ENCODE measurements at places on chromosomes 4 and X.

GRCh38 chr4:144655491-144655890 is 9.5 kb downstream of the HHIP start:
- no peak for DNase-seq

DNA sequence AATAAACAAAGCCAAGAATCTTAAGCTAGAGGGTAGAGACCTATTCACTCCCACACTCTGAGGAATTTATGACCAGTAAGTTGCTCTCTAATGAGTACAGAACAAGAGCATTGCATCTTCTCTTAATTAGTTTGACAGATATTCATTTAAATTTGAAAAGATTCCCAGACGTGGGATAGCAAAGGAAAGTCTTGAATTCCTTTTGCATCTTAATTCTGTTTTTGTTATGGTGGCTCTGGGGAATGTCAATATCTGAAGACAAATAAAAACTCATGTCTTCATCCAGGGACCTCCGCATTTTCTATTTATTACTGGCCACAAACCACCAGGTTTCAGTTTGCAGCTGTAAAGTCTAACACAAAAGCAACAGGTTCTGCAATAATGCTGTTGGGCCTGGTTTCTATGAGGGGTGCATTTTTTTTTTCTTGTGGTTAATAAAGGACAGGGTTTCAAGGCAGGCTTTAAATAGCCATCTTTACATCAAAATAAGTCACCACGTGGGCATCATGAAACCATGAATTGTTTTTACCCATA is 172.3 kb downstream of the SHROOM3 start:
- DNase-seq: peak; percentile 78

DNA sequence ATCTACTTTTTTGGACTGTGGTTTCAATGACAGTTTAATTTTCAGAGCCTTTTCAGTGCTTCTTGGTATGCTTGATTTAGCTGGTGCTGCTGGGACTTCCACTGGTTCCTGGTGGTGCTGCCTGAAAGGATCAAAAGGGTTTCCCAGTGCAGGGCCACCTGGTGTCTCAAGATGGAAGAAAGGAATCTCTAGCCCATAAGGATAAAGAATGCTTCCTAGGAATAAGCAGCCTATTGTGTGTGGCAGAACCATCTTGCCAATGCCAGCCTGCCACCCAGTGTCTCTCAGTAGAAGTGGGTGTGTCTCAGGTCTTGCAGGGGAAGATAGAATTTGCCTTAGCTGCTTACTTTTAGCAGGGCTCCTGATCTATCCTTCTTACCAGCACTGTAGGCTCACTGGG is 15.0 kb upstream of the RAI2 start:
- DNase-seq: no peak

DNA sequence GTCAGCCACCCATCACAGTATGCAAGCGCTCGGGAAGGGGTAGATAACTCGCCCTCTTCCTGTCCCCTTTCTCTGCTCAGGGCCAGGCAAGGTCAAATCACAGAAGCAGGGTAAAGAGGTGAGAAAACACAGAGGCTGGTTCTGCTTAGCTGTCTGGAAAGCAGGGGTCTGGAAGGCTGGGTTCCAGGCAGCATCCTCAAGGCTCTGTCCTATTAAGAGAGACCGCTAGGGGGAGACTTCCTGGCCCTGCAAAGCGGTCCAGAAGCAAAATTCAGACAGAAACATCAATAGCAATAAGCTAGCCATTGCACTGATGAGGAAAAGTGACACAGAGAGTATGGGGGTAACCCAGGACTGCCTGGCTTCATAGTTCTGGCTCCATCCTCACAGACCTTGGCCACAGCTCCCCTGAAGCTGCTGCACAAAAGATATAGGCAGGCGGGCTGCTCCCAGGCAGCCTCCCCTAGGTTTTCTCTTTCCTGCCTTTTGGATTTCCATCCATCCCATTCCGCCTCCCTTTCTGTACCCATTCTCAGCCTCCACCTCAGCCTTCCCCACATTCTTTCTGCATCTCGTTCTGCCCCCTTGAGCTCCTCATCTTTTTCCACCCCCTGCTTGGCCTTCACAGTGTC is 308.5 kb downstream of the EVC2 start:
- peak; percentile 13 for DNase-seq

- no peak for DNase-seq
Measured at GRCh38 chr4:24772061-24772705, 23.2 kb upstream of the SOD3 start.

DNA sequence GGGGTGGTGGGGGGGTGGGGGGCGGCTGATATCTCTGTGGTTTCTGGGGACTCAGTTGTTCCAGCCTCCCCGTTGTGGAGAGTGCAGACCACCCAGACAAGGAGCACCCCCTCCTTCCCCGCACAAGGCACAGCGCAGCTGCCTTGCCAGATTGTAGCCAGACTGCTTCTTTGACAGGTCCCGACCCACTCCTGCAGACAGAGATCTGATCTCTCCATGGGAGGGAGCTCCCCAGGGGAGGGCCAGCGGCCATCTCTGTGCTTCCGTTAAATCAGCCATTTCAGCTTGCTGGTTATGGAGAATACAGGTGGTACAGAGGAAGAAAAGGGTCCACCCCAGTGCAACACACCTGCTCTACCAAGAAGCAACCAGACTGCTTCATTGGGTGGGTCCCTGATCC is 80.8 kb downstream of the FGF16 start:
- DNase-seq: no peak

DNA sequence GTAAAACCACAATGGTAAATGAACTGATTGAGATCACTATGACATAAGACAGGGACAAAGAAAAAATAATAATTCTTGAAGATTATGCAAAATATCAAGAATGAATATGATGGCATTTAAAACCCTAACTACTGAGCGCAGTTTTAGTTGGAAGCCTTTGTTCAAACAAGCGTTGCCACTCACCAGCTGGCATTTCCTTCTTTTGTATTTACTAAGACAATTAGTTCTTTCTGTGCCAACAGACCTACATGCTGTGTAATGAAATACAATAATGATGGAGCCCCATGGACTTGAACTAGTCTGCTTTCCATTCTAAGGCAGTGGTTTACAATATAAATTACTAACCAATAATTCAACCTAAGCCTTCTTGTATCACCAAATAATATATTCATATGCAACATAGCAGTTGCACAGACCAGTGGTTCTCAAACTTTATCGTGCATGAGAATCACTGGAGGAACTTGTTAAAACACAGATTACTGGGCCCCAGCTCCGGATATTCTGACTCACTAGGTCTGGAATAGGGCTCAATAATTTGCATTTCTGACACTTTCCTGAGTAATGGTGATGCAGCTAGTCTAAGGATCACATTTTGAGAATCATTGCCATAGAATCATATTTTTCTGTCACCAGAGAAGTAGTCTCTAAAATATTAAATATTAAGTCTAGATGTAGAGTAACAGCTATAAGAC is 196.4 kb upstream of the MAGEB18 start:
- peak; percentile 20 for DNase-seq

GRCh38 chr4:64266669-64267068 is 142.6 kb downstream of the TECRL start:
- DNase-seq: no peak

DNA sequence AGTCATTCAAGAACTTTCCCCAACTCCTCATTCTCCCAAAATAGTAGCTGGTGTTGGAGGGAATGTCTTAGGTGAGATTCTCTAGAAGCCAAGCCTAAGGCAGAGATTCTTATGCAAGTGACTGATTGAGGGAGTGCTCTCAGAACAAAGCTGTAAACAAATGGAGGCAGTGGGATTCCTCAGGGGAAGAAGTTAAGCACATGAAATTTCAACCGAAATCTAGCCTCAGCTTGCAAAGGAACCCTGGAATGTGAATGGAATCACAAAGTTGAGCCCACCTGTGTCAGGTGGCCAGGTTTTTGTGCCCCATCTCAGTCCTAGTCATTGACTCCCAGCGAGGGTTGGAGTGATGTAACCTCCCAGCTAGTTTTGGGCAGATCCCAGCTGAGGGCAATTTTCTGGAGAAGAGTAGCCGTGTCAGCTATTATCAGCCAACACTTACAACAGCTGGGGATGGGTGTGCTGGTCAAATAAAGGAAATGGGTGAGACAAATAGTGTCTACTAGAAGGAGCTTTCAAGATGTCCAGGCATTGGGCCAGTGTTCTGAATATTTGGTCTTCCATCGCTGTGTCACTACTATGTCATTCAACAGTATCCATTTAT is 29.7 kb upstream of the FGF2 start:
- peak; percentile 39 for DNase-seq

- peak; percentile 36 for DNase-seq
Measured at GRCh38 chr4:81421346-81422218, 50.1 kb downstream of the RASGEF1B start.

DNA sequence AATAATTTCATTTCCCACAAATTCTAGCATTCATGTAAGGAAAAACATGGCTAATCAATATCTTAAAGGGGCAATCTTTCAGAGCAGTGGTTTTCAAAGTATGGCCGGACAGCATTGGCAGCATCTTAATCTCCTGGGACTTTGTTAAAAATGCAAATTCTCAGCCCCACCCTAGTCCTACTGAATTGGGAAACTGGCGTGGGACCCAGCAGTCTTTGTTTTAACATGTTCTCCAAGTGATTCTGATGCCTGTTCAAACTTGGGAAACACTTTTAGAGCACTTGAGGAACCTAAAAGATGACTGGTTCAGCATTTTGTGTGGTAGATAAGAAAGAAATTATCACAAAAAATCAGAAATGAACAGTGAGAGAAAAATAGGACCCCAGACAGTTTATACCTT is 65.7 kb downstream of the ZFX start:
- DNase-seq: no peak

GRCh38 chr4:85151786-85152185 is 185.3 kb upstream of the WDFY3 start:
- no peak for DNase-seq

DNA sequence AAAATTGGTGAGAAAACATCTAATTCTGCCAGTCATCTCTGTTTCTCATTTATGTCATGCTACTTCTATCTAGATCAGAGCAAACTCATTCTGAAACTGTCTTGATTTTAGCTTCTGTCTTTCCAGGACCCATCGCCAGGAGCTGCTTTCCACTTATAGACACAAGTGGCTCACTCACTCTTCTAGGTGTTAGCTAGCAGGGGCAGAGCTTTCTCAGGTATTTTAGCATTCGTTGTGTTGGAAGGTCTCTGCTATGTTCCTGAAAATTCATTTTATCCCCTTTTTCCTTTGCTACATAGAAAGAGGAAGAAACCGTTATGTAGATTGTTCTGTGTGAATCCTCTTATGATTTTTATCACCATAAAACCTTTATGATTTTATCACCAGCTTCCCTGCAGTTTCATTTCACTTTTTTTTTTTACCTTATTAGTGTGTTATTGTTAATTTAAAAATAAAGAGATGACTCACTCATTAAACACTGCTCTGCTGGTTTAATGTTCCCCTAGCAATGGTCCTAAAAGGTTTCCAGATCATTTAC is 246.6 kb upstream of the AADAT start:
- DNase-seq: no peak

- peak; percentile 16 for DNase-seq
Measured at GRCh38 chr4:120858776-120859175, 63.8 kb downstream of the PRDM5 start.

- DNase-seq: no peak
Measured at GRCh38 chr4:23861897-23862296, 27.9 kb downstream of the PPARGC1A start.

DNA sequence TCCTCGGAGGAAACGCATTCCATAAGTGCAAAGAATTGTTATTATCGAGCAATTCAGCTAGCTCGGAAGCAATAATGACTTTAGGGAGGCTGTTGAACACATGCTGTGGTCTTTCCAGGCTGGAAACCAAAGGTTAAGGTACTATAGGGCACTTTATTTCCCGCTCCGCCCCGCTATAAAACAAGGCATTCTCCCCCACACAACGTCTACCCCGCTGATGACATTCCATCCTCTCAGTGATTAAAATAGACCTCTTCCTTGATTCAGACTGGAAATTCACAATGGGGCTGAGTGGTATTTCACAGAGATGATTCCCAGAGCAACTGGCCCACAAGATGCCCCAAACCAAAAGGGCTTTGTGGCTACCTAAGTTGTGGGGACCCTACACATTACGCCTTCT is 196.4 kb downstream of the STIM2 start:
- no peak for DNase-seq

GRCh38 chr4:29375716-29376115 is 1344.5 kb upstream of the PCDH7 start:
- DNase-seq: no peak

- DNase-seq: no peak
Measured at GRCh38 chr4:28639747-28640146, 1779.1 kb downstream of the STIM2 start.

DNA sequence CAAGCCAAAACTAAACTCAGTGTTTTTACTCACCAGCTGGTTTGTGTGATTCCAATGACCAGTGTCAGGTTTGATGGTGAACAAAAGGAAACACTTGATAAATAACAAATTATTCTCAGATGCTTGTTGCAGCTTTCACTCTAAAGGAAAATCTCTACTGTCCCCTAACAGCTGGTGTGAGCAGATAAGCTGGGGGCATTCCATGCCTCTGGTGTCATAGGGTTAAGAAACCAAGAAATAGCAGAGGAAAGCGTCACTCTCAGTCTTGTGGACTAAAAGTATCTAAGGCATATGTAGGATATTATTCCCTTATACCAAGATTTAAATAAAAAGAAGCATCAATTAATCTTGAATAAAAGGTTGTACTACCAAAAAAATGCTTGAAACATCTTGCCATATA is 24.3 kb downstream of the TRPC5 start:
- DNase-seq: peak; percentile 77

GRCh38 chr4:8646296-8647093 is 53.9 kb downstream of the CPZ start:
- no peak for DNase-seq

- DNase-seq: no peak
Measured at GRCh38 chrX:103782640-103783039, 6.0 kb downstream of the PLP1 start.

DNA sequence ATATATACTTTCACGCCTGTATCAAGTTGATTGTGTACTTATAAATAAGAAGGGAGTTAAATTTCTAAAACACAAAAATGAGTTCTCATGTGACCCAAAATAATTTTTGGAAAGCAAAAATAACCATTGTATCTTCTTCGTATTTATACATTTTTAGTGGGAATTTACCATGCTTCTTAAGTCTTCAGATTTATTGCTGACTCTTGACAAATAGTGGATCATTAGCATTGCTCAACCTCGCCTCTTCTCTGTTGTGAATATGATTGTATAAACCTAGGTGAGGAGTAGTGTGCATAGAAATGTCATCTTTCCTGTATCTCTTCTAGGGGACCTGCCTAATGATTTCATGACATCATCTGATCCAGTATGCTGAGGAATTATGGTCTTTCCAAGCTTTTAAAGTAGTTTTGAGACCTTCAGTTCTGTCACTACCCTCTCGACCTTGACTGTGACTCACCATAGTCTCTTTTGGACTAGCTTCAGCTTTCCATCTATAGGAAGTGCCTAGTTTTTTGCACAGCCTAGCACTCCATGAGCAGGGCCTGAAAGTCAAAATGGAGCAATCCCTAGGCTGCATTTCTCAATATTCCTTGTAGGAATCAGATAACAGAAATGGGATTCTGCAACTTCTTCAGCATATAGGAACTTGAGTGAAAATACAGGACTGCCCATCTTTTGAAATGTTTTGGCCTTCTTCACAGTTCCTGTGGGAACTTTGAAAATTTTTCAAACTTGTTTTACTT is 157.6 kb downstream of the ARX start:
- DNase-seq: peak; percentile 3

GRCh38 chrX:48938721-48939425 is 18.5 kb downstream of the OTUD5 start:
- DNase-seq: no peak

Data from fibroblast of skin of abdomen (primary cell).